ENCODE measurements at places on chromosomes 13 and 19. TPM values are rescaled to one million over a fixed set of nuclear protein-coding genes. Genes with fewer than 3 reads are reported as not detected.

The SHISA7 gene
- 0.21 TPM for total RNA-seq

The ENOX1 gene
- total RNA-seq = 4.5 TPM

- H3K4me3 ChIP-seq = no peak overlapping the region
- peaks cover 10% of the 10 kb centered on the region for H3K4me1 ChIP-seq
- H3K27me3 ChIP-seq = no peaks in the 10 kb centered on the region
- no peak overlapping the region for H3K27ac ChIP-seq
- DNase-seq = no peak
These were observed 324.7 kb downstream of the DLEU7 start for GRCh38 chr13:50518781-50519201.

- H3K27ac ChIP-seq = no peak overlapping the region
- no peaks in the 10 kb centered on the region for H3K36me3 ChIP-seq
- H3K4me1 ChIP-seq = peaks cover 12% of the 10 kb centered on the region
These were observed 30.6 kb downstream of the TMEM161A start for GRCh38 chr19:19107654-19108053.

DNA sequence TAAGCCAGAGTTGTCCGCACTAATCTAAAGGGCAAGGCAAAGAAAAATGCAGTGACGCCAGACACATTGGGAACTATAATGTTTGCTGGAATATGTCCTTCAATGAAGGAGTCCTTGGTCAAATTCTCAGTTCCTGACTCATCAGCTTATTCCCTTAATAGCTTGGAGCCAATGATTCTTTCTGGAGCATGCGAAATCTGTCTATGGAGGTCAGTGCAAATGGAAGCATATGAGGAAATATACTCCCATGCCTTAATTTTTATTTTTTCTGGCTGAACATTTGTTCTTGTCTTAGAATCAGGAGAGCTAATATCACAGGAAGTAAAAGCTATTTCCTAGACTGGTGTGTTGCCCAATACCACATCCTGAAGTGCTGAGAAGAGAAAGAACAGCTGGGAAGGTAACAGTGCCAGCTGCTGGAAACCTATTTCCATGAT, 289.8 kb upstream of the SPRY2 start:
- no peaks in the 10 kb centered on the region for H3K36me3 ChIP-seq
- H3K4me3 ChIP-seq = no peak overlapping the region
- H3K4me1 ChIP-seq = no peaks in the 10 kb centered on the region
- no peak overlapping the region for H3K27ac ChIP-seq

GRCh38 chr19:55660404-55660803, 5.6 kb downstream of the U2AF2 start:
- no peak overlapping the region for H3K4me3 ChIP-seq
- H3K27me3 ChIP-seq = no peaks in the 10 kb centered on the region

All from A673 (cell line).